ENCODE measurements at places on chromosomes 12 and 14. TPM values are rescaled to one million over a fixed set of nuclear protein-coding genes. Genes with fewer than 3 reads are reported as not detected.
A peak's percentile ranks its signal among the peaks of the same experiment; 100 is the strongest.

GRCh38 chr14:103021684-103022001, 35.7 kb downstream of the CDC42BPB start:
- no peak for DNase-seq

GRCh38 chr14:33237115-33237740, 298.5 kb downstream of the NPAS3 start:
- no peak for DNase-seq

- no peak for DNase-seq
Measured at GRCh38 chr14:33408291-33408690, 469.6 kb downstream of the NPAS3 start.

DNA sequence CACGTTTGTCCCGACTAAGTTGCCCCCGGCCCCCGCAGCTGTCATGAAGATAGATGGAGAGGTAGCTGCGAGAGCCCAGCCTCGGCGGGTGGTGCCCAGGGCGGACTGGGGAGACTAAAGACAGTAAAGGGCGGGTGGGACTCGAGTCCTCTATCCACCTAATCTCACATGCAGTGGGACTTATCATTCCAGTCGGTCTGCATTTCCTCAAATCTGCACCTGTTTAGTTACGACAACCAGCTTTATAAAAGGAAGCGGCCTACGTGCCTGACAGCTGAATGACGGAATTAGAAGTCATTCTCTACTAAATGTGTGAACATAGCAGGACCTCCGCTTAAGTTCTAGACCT, 109.8 kb upstream of the EGLN3 start:
- DNase-seq = no peak

Gene SLCO1A2
- total RNA-seq = not detected

- peak; percentile 88 for DNase-seq
Measured at GRCh38 chr12:113135178-113136127, at the start of gene RASAL1. Gene RASAL1, minus strand, starts transcription at chr12:113135761. Its CDS starts 299 bp downstream, at chr12:113135462.

DNA sequence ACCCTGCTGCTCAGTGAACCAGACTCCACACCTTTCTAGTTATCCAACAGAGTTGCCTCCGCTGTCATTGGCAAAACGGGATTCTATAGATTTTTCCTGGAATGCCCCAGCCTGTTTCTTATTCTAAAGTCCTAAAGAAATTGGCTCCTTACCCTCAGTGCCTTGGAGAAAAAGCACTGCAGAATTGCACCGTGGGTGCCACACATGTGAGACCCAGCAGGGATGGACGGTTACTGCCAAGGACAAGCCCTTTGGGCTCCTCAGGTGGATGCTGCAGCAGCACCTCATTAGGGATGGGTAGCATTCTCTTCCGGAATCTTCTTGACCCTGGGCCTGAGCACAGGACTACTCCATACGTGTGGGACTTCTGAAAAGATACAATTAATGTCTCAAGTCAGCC, 121.5 kb downstream of the GCH1 start:
- DNase-seq = no peak

DNA sequence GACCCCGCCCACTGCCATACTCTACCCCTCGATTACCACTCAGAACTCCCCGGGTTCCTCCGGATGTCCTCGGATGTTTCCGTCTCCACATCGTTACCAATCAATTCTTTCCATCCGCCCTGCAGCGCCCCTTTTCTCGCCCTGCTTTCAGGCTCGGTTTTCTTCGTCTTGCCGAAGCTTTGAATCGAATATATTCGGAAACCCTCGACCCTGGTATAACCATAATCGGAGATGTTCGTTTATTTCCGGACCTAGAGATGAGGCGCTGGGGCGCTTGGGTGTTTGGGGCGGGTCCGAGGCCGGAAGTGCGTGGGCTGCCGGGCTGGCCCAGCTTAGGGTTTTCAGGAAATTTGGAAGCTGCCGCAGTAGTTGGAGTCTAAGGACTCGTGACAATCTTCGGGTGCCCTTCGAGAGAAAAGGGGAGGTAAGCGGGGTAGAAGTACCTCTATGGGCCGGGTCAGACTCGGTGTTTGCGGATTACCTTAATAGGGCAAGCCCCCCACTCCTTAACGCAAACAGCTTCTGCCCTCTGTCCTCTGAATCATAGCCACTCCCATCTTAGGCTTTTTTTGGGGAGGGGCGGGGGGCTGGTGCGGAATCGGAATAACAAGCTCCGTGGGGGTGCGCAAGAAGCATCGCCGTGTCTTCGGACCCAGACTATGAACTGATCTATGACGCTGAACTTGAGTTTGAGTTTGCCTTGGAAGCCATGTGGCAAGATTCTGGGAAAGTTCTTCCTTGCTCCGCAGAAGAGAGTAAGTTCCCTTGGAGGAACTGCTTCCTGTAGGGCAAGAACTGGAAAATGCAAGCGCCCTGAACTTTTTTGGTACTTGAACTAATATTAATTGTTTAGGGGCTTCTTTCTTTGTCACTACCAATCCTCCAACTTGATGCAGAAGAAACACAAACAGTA, at the start of gene C14orf119:
Gene C14orf119 (plus strand): TSS at position 310 of the 913 bp plus-strand sequence. CDS start 2,154 bp downstream, outside the sequence.
- DNase-seq = peak; percentile 100

GRCh38 chr14:100223332-100224201, 15.4 kb upstream of the YY1 start:
- DNase-seq = no peak

GRCh38 chr14:102215576-102216250, 76.0 kb downstream of the WDR20 start:
- no peak for DNase-seq

Gene IL22
- total RNA-seq = not detected

DNA sequence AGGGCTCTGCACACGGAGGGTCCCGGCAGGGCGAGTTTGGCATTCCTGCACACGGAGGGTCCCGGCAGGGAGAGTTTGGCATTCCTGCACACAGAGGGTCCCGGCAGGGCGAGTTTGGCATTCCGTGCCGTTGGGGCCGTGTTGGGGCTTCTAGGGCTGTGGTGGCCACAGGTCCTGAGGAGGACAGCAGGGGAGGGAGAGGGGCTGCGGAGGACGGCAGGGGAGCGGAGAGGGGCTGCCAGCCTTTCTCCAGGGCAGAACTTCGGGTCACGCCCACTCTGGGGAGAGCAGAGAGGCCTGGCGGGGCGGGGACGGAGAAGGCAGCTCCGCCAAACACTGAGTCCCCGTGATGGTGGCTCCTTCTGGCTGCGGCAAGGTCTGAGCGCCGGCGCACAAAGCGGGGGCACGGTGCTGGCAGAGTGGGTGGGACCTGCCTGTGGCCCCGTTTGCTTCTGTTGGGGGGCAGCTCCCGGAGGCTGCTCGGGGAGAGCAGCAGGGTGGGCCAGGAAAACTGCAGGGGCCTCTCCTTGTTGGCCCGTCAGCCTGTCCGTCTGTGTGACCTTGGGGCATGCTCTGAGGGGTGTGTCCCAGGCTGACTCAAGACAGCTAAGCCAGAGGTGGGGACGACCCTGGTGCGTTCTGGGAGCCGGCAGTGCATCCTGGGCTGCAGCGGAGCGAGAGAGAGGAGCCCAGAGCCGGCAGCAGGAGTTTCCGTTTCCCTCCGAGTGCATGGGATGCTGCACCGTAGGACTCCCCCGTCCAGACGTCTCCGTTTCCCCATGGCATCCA, 60.2 kb downstream of the LRCOL1 start:
- DNase-seq = no peak

DNA sequence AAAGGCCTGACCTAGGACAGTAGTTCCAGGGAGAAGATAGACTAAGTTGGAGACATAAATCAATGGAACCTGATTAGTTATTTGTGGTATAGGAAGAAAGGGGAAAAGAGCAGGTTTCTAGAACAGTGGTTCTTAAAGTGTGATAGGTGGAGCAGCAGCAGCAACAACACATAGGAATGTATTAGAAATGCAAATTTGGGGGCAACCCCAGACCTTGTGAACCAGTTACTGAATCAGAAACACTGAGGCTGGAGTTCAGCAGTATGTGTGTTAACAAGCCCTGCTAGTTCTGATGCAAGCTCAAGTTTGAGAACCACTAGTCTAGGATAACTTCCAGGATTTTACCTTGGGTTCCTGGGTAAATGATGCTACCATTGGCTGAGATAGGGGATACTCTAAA, 308.7 kb downstream of the EMP1 start:
- no peak for DNase-seq

GRCh38 chr12:5479761-5480160, 47.9 kb downstream of the NTF3 start:
- DNase-seq = no peak

Gene GPRC5A
- 166 TPM for total RNA-seq

Gene AKAP6
- 6.3 TPM for total RNA-seq
